Occipital lobe (tissue), 3 donors: ENCODE measurements at places on chromosomes 2 and 18.

- DNase-seq, result no peak
Observed at GRCh38 chr2:38763228-38763627, 12.1 kb upstream of the SRSF7 start.

GRCh38 chr2:71791501-71792135, 338.3 kb downstream of the DYSF start:
- DNase-seq, result no peak

GRCh38 chr2:16322308-16323125, 343.1 kb downstream of the CYRIA start:
- no peak for DNase-seq

DNA sequence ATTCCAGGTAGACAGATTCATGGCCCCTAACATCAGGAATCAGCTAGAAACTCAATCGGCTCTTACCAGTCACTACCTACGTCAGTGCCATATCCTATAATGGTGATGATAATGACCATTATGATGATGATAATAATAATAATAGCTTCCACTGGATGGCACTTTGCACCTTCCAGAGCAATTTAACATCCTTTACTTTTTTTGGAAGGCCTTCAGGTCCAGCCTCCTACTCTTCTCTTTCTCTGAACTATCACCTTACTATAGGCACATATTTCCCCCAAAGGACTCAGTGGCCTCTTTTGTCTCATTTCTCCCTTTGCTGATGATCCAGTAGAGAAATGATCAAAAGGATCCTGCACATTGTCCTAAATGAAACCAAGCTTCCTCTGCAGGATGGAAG, 56.0 kb downstream of the BCL11A start:
- no peak for DNase-seq

- no peak for DNase-seq
Observed at GRCh38 chr2:159003555-159003954, 35.1 kb downstream of the TANC1 start.

GRCh38 chr18:63182861-63183260, 136.7 kb downstream of the BCL2 start:
- no peak for DNase-seq

DNA sequence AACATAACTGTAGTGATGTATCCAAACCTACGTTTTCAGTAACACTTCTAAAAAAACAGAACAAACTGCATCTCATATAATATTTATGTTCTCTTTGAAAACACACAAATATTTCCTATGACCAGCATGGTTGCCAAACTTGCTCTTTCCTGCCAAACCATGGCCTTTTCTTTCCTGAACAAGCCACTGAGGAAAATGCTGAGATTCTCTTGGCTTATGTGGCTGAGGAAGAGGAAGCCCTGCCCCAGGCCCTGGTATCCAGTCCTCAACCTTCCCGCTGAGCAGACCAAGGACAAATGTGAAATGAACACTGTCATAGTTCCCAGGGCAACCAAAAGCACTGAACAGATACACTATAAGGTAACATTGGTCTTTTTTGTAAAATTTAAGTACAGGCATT, 35.9 kb upstream of the NARS1 start:
- DNase-seq, result no peak

DNA sequence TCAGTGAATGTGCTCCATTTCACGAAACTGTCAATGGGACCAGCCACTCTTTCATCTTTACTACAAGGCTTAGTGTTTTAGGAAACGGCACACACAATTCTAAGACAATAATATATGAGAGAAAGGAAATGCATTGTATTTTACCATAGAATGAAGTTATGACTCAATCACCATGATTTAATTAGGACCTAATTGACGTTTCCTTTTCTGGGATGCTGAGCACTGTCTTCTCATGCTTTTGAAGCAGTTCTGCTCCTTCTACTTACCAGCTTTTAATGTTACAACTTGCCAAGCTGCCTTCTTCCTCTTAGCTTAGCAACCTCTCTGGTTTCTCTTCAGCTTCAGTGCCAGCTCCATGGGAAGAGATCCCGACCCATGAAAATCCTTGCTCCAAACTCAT, 94.3 kb upstream of the SERPINE2 start:
- no peak for DNase-seq

DNA sequence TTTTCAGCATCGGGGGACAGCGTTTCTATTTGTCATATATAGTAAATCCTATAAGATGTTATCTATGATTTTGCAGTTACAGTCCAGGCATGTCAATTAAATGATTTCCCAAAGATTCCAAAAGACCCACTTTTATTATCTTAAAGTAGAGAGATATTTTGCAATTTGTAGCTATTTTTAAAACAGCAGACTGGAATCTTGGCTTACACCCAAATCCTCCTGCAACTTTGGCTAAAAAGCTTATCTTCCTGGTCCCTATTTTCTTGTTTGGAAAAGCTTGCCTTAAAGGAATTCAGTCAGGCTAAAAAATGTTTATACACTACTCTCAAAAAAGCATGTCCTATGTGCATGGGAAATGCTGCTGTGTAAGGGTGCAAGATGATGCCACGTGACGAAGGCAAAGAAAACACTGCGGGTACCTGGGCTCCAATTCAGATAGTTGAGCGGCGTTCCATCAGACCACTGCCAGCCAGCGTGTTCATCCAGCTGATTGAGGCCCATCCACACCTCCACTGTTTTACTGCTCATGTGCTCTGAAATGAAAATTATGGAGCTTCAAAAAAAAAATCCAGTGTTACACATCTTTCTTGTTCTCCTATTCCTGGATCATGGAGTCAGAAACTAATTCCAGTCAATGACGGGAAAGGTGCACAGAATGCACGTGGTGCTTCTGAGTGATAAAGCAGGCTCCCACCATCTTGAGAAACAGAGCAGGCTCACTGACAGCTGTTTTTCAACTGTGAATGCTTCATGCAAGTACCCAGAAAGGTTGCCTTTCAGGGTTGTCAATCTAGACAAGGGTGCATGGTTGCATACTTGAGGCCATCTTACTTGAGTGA, 33.8 kb downstream of the PLA2R1 start:
- no peak for DNase-seq

- DNase-seq, result no peak
Observed at GRCh38 chr2:173602153-173602795, 247.6 kb downstream of the CDCA7 start.

GRCh38 chr2:32222966-32223365, 41.7 kb downstream of the NLRC4 start:
- no peak for DNase-seq

- no peak for DNase-seq
Observed at GRCh38 chr18:76422121-76422520, 72.9 kb downstream of the ZNF516 start.

GRCh38 chr2:74070991-74071390, 76.7 kb downstream of the BOLA3 start:
- DNase-seq, result no peak

DNA sequence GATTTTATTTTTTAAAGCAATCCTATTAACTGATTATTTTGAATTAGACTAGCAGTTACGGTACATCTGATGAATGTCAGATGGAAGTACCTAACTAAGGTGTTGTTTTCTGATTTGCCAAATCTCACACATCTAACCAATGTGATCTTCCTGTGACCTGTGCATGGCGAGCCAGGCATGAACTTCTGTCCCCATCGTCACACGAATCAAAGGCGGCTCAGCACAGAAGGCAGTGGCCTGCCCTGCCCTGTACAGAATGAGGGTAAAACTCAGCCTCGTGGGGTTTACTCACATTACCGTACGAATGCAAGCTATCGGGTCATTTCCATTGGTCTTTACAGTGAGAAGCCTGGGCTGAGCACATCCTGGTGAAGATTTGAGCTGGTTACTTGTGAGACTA, 87.3 kb downstream of the WDSUB1 start:
- DNase-seq, result no peak

- DNase-seq, result no peak
Observed at GRCh38 chr2:38178556-38179419, 102.8 kb upstream of the CYP1B1 start.

DNA sequence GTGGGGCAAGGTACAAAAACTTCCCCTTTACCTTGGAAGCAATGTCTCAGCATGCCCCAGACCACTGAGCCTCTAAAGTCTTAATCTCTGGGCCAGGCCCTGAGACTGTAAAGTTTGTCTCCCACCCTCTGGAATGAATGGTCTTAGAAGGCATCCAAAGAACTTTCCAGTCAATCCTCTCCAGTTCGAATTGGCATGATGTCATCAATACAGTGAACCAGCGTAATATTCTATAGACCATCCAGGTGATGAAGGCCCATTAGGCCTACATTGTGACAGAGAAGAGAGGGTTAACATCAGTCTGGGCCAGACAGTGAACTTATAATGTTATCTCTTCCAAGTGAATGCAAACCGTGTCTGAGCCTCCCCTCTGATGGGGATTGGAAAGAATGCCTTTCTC, 11.2 kb downstream of the MAB21L4 start:
- no peak for DNase-seq

DNA sequence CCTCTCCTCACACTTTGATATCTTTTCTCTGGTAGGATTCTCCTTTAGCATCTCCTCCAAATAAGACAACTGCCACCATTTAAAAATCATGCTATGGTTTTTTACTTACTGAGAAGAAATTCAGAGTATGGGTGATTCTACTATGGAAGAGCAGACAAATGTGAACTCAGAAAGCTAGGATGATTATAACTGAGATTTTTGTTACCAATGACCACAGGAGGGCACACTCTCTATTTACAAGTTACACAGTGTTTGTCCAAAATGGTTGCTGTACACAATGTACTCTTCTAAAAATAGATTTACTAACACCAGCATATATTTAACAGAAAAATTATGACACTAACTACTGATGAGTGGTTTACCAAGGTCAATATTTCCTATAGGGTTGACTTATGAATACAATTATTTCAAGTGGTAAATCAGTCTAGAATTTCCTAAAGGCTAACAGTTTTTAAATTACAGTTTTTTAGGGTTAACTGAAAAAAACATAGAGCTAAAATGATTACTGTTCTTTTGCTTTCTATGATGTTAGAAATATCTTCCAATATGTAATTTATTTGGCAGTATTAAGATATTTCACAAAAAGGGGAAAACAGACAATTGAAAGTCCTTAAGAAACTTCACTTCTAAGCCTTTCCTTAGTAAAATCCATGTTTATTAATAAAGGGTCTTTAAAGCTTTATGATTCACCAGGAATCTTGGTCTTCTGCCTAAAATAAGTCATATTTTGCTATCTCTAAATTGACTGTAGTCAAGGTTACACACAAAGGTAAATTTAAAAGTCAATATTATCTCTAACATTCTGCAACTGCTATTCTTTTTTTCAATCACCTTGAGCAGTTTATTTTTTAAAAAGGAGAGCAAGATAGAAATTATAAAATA, 57.2 kb downstream of the MAP4K3 start:
- DNase-seq, result no peak

GRCh38 chr2:71223767-71224333, 3.1 kb downstream of the PAIP2B start:
- DNase-seq, result peak; percentile 17

GRCh38 chr2:241914542-241914941, 45.0 kb downstream of the RTP5 start:
- DNase-seq, result no peak

- DNase-seq, result no peak
Observed at GRCh38 chr18:5975111-5976002, 80.0 kb upstream of the TMEM200C start.

DNA sequence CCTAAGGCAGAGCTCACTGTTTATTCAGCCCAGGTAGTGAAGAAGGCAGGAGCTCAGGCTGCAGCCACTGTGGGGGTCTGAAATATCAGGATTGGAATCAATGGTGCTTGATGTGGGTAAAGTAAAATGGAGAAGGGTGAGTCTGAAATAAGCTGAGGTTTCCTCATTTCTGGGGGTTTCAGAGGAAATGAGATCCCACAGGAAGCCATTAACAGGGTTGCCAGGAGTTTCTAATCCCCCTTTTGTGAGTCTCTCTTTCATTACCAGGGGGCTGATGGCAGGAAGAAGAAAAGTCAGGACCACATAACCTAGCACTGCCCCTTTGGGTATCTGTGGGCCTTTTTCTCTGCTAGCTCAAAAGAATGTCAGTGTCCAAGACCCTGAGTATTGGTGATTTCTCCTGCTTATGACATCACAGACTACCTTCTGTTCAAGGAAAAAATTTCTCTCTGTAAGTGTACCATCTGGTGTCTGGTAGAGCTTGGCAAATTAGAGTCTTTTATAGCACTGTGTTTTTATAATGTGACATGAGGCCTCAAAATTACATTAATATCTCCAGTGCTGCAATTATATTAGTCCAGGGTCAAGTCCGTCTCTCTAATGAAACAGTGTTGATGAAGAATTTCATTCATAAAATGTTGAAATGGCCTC, 56.0 kb downstream of the LBH start:
- no peak for DNase-seq

GRCh38 chr2:119293900-119294299, 70.3 kb downstream of the STEAP3 start:
- DNase-seq, result no peak

- no peak for DNase-seq
Observed at GRCh38 chr2:224882291-224883171, 159.7 kb downstream of the DOCK10 start.

- DNase-seq, result no peak
Observed at GRCh38 chr2:65495251-65495877, 63.0 kb upstream of the SPRED2 start.

DNA sequence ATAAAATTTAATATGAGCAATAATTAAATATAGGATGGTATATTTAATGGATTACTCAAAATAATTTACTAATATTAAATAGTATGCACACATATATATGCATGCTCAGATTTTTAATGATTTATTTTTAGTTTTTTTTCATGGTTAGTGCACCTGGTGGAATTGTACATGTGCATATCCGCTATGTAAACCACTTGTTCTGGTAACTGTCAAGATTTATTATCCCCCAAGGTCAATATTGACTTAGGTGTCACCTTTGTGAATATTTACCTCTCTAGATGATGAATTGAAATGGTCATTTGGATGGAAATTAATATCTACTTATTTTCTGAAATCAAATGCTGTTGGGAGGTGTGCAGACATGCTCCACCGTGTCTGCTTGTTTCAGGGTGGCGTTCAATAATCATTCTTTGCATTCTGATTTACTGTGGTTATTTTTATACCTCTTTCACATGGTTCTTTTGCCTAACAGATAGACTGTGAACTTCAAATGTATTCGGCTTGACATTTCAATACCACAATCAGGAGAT, 14.7 kb downstream of the CNTNAP5 start:
- DNase-seq, result no peak

DNA sequence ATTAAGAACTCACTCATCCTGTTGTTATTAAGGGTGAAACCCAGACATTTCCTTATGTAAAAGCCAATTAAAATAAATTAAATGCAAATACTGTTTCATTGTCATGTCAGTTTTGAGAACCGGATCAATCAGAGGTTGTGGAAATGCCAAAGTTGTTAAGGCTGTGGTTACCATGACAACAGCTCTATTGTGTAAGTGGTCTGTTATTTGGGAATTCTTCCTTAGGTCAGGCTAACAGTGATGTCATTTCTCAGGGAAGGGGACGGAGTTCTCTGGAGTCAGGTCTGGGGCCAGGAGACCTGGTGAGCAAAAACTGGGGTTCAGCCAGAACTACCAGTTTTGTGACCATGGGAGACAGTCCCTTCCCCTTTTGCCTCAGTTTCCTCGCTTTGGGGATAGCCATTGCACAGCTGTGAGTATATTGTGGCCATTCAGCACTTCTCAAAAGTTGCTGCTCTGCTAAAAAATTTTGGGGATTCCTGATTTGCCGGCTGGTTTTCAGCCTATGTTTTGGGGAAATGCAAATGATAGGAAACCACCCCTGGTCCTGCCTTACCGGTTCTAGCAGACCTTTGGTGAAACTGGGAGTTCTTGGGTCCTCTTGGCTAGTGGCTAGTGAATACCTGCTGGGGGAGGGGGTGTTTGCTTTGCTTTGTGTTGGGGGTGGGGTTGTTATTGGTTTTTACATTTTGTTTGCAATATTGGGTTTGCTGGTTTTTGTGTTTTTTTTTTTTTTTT, 21.6 kb downstream of the HPCAL1 start:
- DNase-seq, result no peak

GRCh38 chr2:129301431-129301913, 678.0 kb upstream of the RAB6C start:
- peak; percentile 67 for DNase-seq
